Fibroblast of mammary gland (primary cell): ENCODE measurements at places on chromosomes 12 and 14.
A peak's percentile ranks its signal among the peaks of the same experiment; 100 is the strongest.

DNA sequence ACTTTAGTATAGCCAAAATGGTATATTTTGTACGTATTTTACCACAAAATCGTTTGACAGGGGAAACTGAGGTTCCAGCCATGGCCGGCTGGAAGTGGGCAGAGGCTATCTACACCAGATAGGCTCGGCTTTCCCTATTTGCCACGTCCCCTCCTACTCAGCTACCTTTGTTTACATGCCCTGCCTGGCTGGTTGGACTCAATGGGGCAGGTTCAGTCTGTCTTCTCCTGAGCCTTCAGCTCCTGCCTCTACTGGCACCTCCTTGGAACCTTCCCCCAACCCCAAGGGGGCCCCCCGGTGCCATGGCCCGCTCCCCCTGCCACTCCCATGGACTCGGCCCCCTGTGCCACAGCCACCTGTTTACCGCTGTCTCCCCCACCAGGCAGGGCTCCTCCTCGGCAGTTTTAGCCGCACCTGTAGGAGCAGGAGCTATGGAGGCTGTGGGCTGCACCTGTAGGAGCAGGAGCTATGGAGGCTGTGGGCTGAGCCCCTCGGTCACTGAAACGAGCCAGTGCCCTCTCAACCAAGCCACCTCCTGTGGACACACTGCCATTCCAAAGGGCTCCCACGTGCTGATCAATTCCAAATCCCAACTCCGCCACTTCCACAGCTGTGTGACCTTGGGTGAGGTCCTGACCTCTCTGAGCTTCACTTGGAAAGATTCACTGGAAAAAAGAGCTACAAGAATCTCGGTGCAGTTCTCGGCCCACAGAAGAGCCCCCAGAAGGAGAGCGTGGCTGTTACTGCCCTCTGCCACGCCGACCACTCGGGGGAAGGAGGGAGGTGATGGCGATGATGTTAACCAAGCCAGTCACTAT lies 62.2 kb downstream of the NCOR2 start:
- DNase-seq, result no peak

- no peak for DNase-seq
Measured at GRCh38 chr14:105424861-105425260, 5.2 kb downstream of the MTA1 start.

DNA sequence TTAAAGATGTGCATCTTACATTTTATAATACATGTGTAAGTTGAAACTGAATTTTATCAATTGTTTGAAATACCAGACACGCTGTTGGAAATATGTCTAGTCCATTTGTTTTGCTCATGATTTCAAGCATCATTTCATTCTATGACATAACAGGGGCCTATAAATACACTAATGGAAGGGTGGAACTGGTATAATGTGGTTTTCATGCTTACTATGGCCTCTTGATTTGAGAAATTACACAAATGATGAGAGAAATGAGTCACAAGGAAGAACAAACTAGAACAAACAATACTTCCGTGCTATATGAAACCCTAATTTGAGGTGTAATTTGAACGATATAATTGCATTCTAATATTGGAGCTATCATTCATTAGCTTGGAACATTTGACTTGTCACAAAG lies 663.4 kb downstream of the SLC16A7 start:
- no peak for DNase-seq

GRCh38 chr12:120079411-120080400 lies 36.8 kb downstream of the RAB35 start:
- no peak for DNase-seq

- no peak for DNase-seq
Measured at GRCh38 chr12:63318933-63319332, 167.9 kb upstream of the AVPR1A start.

DNA sequence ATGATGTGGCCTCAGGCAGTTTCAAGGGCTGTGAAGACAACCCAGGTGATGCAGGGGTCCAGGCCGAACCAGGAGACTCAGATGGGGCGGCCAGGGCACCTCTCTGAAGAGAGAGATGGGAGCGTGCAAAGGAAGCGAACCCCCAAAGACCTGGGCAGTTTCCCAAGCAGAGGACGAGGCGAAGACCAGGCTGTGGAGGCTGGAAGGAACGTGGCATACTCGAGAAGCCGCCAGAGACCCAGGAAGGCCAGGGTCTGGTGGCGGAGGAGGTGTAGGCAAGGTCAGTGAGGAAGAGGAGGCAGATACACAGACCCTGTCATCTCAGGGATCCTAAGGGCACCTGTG lies 24.7 kb downstream of the LTBP2 start:
- DNase-seq, result no peak

DNA sequence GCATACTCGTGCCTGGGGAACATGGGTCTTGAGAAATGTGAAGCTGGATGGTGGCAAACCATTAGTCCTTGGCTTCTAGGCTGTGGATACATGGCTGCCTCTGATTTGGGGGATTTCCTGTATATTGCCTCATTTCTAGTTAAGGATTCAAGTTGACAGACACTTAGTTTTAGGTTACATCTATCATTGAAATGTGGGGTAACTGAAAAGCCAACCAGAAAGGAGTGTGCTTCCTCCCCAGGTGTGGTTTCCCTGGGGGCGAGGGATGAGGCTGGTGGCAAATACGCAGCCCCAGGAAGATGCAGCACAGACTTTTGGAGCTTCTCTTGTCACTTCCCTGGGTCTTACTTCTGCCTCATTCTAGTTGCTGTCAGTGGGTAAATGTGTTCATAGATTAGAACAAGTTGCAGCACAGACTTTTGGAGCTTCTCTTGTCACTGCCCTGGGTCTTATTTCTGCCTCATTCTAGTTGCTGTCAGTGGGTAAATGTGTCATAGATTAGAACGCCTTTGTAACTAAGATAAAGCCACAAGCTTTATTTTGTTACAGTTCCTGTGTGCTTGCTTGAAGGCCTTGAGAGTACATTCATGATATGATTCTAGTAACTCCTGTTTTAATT lies 85.1 kb downstream of the BORCS5 start:
- no peak for DNase-seq

DNA sequence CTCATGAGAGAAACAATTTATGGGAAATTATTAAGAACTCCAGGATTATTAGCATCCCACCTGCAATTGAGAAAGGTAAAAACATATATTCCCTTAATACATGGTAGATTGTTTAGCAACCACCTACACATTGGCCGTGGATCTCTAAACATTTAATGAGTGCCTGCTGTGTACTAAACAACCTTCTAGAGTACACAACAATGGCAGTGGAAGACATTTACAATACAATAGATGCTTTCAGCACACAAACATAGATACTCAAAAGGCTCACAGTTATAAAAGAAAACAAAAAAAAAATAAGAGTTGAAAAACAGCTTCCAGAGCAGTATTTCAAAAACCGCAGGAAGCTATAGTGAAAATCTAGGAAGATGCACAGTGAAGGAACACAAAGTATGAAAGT lies 382.9 kb downstream of the SYT1 start:
- DNase-seq, result no peak

GRCh38 chr14:20412411-20412810 lies 890 bp downstream of the TEP1 start:
- DNase-seq, result no peak

DNA sequence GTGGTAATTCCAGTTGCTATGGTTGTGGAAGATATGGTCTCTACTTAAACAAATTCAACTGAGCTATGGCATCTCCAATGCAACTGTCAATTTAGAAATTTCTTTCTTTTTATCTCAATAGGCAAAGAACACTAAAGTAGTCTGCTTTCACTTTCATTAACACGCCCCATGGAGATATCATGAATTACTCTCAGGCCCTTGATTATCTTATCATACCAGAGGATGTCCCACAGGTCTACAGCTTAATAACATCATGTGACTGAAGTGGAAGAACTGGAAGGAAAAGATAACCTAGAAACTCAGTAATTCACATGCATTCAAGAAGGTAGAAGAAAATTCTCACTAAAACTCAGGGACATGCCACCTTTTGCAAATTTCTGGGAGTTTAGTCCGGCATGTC lies 114.3 kb downstream of the FLRT2 start:
- no peak for DNase-seq

- no peak for DNase-seq
Measured at GRCh38 chr14:96359959-96360358, 3.2 kb downstream of the ATG2B start.

GRCh38 chr14:36988989-36989388 lies 183.4 kb downstream of the SLC25A21 start:
- DNase-seq, result peak; percentile 9

- no peak for DNase-seq
Measured at GRCh38 chr12:126742241-126742641, 1524.7 kb upstream of the TMEM132C start.

- DNase-seq, result no peak
Measured at GRCh38 chr12:42056130-42056529, 88.5 kb downstream of the GXYLT1 start.

DNA sequence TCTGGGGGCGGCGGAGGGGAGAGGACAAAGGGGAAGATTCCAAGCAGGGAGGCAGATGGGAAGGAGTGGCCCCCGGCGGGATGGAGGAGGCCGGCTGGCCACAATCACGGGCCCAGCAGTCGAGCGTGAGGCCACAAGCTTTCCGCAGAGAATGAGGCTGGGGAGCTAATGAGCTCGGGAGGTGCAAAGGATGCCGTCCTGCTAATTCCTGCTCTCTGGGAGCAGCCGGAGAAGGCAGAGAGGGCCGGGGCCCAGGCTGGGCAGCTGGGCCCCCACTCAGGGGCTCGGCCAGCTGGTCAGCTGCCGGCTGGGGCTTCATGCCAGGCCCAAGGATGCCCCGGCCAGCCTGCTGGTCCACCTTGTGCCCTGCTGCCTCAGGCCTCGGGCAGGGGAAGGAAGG lies 98.1 kb upstream of the LHX5 start:
- DNase-seq, result no peak

DNA sequence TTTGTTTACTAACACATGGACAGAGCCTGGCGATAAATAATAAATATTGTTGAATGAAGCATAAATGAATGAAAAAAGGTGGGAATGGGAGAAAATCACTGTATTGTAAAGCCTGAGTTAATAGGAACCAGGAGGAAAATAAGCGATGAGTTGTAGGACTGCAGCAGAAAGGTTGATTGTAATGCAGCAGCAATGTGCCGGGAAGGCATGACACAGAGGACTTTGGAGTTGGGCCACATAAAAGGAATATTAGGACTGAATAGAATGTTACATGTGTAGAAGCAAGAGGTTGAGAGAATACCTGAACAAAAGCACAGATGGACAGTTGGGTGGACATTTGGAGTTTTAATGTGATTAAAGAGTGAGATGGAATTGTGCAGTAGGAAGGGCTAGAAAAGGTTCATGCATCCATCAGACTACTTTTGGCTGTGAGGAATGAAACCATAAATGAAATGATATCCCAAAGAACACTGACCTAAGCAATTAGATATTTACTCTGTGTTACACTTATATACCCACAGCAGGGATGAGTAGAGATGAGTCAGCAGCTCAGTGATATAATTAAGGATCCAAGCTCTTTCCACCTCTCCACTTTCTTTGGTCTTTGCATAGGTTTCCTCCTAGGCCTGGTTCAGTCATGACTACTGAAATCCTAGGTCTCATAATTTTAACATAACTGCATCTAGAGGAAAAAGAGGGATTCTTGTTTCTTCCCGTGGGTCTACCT lies 55.4 kb downstream of the CCER1 start:
- peak; percentile 71 for DNase-seq

- DNase-seq, result peak; percentile 77
Measured at GRCh38 chr12:116559162-116559935, at the start of gene MAP1LC3B2. Gene MAP1LC3B2 (plus strand): TSS chr12:116559381. CDS start chr12:116575943, 16,562 bp downstream.

- peak; percentile 78 for DNase-seq
Measured at GRCh38 chr14:105087963-105088811, 23.0 kb upstream of the GPR132 start.

DNA sequence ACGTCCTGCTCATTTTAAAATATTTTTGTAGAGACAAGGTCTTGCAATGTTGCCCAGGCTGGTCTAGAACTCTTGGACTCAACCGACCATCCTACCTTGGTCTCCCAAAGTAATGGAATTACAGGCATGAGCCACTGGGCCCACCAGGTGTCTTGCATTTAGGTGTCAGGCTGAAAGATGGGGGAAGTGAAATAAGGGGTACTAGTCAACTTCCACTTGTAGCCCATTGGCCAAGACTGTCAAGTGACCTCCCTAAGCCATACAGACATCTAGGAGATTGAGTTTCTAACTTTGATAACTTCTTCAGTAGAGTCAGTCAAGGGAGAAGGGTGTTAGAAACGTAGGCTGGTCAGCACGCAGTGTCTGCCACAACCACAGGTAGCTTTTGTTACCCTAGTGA lies 32.0 kb downstream of the ARF6 start:
- no peak for DNase-seq

- peak; percentile 28 for DNase-seq
Measured at GRCh38 chr12:60830381-60830780, 1234.6 kb downstream of the SLC16A7 start.

DNA sequence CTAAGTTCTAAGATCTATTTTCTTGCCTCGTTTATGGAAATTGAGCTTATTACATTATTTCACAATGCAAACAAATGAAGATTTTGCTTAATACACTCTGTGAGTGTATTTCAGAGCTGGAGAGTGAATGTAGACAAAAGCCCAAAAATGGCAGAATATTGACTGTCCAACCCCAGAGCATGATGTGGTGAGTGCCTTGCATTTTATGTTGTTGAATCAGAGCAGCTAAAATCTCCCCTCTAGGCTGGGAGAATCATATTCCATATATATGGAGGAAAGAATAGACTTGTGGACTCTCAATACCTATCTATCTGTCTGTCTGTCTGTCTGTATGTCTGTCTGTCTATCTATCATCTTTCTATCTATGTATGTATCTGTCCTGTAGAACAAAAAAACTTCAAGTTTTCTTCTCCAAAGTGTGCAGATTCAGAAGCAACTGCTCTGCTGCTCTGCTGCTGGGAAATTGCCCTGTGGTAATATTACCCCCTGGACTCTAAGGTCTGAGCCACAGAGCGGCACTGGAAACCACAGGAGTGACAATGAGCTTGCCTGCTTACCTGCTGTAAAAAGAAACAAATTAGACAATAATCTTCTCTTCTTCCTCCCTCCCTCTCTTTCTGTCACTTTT lies 209.4 kb upstream of the PRICKLE1 start:
- peak; percentile 27 for DNase-seq

DNA sequence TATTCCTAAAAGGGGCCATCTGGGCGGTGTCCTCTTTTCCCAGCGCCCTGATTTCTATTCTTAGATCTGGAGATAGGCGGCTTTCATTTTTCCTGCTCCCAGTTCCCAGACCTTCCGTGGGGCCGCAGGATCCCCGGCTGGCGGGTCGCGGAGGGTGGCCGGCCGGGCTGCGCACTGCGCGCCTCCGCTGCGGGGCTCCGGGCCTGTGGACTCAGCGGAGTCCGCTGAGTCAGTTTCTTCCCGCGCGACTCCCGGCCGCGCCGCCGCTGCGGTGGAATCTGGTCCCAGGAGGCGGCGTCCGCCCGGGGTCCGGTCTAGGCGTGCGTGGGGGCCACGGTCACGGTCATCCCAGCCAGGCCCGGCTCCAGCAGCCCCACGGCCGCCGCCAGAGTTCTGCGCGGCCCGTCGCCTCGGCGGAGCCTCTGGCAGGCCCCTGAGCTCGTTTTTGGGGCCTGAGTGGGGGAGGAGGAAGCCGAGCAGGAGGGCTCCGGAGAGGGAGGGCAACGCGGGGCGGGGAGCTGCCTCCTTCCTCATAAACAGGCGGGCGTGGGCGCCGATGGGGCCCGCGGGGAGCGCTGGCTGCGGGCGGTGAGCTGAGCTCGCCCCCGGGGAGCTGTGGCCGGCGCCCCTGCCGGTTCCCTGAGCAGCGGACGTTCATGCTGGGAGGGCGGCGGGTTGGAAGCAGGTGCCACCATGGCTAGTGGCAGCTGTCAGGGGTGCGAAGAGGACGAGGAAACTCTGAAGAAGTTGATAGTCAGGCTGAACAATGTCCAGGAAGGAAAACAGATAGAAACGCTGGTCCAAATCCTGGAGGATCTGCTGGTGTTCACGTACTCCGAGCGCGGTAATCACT lies at the start of gene LRRK2:
TSS of gene LRRK2 (plus strand) at position 559 of the 853 bp plus-strand sequence. CDS start at position 694, 135 bp downstream.
- DNase-seq, result peak; percentile 67
